A549 treated with Hydrocortisone at 1 μM for 4 hours (cell line): ENCODE measurements at places on chromosomes 1 and 21. TPM values are rescaled to one million over a fixed set of nuclear protein-coding genes. Genes with fewer than 3 reads are reported as not detected.

The SPATA21 gene
- 0.05 to 0.14 TPM (median 0.05 TPM) in 4 of 5 replicates, not detected in the other for total RNA-seq

The PLA2G2C gene
- not detected in 5 replicates for total RNA-seq

The EFCAB7 gene
- 2.1 to 3.5 TPM (median 3.0 TPM) in 5 replicates for total RNA-seq

The ASCL5 gene
- total RNA-seq = 0.08 to 0.21 TPM (median 0.15 TPM) in 3 of 5 replicates, not detected in the others

The DDOST gene
- total RNA-seq = 196 to 212 TPM (median 208 TPM) in 5 replicates

The SNX7 gene
- total RNA-seq = 23.9 to 37.6 TPM (median 26.5 TPM) in 5 replicates
